ENCODE measurements at places on chromosomes 2 and 18. TPM values are rescaled to one million over a fixed set of nuclear protein-coding genes. Genes with fewer than 3 reads are reported as not detected.

The ST6GAL2 gene
- 7.1 TPM for total RNA-seq

The YIPF4 gene
- total RNA-seq = 34.1 TPM

The ZNF513 gene
- 9.4 TPM for total RNA-seq

The HNMT gene
- 17.3 TPM for total RNA-seq

The UGT1A10 gene
- total RNA-seq = not detected

The IL36RN gene
- 5.6 TPM for total RNA-seq

The DARS1 gene
- total RNA-seq = 88.5 TPM

The ANKRD44 gene
- 35.4 TPM for total RNA-seq

The SCN7A gene
- 71.0 TPM for total RNA-seq
